Stimulated activated CD8-positive, alpha-beta memory T cell treated with anti-CD3 and anti-CD28 coated beads, Interleukin-2, amount 100 ng/mL, for 1 hour (primary cell): ENCODE measurements at places on chromosomes 11 and 22.

- DNase-seq = no peak
These were observed 22.4 kb upstream of the MOB2 start for GRCh38 chr11:1508986-1509385.

DNA sequence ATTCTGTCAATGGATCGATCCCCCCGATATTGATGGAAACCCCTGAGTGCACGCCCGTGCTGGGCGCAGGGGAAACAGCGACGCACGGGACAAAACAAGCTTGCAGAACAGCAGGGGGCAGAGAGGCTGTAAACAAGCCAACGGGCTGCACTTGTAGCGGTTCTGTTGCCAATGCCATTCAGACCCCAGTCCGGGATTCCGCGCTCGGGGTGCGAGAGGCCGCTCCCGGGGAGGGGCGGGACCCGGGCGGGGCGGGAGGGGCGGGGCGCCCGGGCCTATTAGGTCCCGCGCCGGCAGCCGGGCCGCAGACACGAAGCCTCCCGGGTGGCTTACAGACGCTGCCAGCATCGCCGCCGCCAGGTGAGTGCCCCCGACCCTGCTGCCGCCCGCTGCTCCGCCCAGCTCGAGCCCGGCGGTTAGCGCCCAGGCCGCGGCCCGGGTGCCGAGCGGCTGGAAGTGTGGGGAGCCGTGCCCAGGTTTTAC is at the start of gene BIK:
Gene BIK (plus strand): TSS at position 307 of the 483 bp plus-strand sequence. CDS start 13,273 bp downstream, outside the sequence.
- peak; percentile 26 for DNase-seq

- DNase-seq = no peak
These were observed 79.5 kb upstream of the SPON1 start for GRCh38 chr11:13883042-13883441.

DNA sequence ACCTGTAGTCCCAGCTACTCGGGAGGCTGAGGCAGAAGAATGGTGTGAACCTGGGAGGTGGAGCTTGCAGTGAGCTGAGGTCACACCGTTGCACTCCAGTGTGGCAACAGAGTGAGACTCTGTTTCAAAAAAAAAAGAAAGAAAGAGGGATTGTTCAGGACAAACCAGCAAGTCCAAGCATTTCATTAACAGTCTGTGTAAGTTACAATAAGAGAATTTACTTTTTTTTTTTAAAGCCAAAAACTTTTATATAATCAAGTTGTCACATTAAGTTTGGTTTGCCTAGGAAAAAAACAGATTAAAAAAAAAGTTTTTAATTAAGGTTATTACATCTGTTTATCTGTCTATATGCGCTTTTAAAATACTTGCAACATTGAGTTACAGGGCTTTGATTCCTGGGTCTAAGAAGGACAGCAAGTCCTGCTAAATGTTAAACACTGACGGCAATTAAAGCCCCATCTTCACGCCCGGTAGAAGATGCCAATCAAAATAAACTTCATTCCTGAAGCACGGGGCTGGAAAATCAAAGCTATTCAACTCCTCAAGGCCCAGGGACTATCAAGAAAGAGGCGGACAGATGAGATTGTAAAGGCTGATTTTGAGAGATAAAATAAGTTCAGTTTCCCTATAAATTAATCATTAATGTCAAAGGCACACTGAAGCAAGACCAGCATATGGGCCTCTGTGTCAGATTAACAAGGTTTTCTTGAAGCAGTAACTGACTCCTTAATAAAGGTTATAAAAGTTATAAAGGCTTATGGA is 10.7 kb downstream of the TMEM138 start:
- DNase-seq = no peak

GRCh38 chr22:23183061-23183698 is 2.9 kb downstream of the BCR start:
- DNase-seq = no peak

GRCh38 chr11:69380921-69381581 is 87.1 kb downstream of the MYEOV start:
- DNase-seq = no peak

GRCh38 chr11:105135883-105136282 is 3.7 kb downstream of the CARD18 start:
- DNase-seq = no peak

DNA sequence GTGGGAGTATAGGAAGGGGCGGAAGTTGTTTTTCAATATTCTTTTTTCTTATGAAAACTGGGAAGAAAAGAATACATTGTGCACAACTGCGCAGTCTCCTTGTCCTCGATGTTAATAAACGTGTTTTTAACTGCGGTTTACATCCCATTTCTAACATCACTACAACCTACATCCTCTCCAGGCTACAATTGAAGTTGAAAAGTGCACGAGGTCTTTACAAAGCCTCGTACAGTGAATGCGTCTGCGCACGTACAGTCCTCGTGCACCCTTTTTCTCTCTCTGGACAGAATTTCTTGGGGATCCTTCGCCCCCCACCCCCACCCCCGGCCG is 102.4 kb downstream of the WT1 start:
- no peak for DNase-seq

DNA sequence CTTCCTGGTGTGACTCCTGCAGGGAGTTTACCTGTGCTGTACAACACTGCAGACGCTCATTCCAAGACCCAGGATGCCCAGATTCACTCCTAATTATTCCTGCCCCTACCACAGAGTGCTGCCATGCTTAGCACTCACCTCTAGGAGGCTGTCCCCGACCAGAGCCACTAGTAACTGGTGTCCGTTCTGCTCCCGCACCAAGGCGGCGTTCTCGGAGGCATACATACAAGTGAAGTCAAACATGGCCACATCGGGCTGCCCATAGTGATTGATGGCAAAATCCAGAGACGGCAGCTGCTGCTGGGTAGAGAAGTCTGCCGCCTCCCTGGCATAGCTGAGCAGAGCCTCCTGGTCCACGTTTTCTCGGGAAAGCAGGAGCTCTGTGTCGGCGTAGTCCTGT is 122.3 kb upstream of the BID start:
- DNase-seq = no peak
